Fibroblast of skin of right quadriceps (primary cell): ENCODE measurements at places on chromosomes 1 and 21.
A peak's percentile ranks its signal among the peaks of the same experiment; 100 is the strongest.

DNA sequence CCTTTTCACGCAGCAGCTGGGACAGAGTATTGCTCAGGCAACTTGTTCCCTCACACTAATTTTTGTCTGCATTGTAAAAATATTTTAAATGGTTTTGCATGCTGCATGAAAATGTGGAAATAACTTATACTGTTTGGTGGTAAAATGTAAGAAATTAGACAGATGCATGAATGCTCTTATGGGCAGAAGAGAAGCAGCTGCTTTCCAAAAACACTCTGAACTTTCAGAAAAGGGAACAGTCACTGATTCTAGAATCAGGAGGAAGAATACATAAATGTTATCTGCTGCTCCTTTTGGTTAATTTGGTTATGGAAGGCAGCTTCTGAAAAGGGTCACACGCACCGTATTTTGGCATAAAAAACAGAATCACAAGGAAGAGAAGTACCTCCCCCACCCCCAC, 87.0 kb upstream of the RUNX1 start:
- DNase-seq, result no peak

- DNase-seq, result no peak
Observed at GRCh38 chr1:82268826-82269225, 468.1 kb downstream of the ADGRL2 start.

GRCh38 chr1:43879996-43880395, 53.6 kb upstream of the ARTN start:
- no peak for DNase-seq

GRCh38 chr1:21244986-21245687, 45.1 kb downstream of the ECE1 start:
- DNase-seq, result no peak

DNA sequence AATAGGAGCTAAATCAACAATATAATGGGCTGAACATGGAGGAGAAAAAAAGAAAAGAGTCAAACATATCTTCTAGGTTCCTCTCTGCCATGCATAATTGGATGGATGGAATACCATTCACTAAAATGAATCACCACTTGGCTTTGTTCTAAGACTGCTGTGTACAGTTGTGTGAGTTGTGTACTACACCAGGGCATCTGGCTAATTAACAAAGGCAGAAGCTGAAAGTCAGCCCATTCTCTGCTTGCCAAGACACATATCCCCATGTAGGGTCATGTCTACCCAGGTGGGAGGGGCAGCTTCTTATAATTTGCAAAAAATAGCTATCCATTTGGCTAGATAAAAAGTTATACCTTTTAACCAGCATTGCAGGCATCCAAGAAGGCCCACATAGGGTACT, 21.0 kb downstream of the JUN start:
- peak; percentile 48 for DNase-seq

GRCh38 chr1:87044840-87045239, 130.4 kb downstream of the HS2ST1 start:
- DNase-seq, result no peak

DNA sequence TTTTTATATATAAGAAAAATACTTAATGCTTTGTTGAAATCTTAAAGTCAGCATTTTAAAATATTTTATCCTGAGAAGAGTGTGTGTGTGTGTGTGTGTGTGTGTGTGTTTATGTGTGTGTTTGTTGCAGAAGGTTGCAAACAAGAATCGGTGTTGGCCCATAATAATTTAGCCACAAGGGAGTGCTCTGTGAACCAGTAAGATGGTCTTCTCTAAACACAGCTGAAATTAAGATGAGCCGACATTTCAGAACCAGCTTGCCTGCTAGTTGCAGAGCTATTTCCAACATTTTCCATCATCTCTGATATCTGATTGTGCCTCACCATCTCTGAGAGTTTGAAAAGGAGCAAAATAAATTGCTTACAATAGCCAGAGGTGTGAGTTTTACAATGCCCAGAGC, 158.8 kb upstream of the SGIP1 start:
- no peak for DNase-seq

DNA sequence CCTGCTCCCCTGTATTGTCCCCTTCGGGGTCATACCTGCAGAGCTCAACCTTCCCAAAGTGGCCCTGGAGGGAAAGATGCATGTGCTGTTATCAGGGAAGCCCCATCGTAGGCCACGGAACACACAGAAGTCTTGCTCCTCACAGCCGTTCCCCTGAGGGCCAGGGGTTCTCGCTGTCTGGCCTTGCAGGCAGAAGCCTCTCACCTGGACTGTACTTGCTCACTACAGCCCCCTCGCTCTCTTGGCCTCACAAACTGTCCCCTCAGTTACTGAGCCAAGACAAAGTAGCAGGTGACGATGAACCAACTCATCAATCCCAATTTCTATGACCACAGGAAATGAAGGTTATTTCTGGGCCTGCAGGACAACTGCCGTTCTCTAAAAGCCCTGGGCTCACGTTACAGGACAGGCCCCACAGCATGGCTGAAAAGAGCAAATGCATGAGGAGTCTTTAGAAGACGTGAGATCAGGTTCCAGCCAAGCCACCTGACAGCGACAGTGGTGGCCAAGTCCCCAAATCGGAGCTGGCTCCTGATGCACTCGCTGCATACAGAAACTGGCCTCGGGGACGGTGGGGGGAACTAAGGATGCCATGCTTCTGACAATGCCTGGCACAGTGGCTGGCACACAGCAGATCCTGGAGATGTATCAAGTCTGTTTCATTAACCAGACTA, 95.0 kb downstream of the RAVER2 start:
- no peak for DNase-seq

GRCh38 chr21:27047658-27048314, 80.9 kb upstream of the ADAMTS5 start:
- peak; percentile 85 for DNase-seq

- no peak for DNase-seq
Observed at GRCh38 chr1:209662879-209663327, 10.7 kb upstream of the LAMB3 start.

DNA sequence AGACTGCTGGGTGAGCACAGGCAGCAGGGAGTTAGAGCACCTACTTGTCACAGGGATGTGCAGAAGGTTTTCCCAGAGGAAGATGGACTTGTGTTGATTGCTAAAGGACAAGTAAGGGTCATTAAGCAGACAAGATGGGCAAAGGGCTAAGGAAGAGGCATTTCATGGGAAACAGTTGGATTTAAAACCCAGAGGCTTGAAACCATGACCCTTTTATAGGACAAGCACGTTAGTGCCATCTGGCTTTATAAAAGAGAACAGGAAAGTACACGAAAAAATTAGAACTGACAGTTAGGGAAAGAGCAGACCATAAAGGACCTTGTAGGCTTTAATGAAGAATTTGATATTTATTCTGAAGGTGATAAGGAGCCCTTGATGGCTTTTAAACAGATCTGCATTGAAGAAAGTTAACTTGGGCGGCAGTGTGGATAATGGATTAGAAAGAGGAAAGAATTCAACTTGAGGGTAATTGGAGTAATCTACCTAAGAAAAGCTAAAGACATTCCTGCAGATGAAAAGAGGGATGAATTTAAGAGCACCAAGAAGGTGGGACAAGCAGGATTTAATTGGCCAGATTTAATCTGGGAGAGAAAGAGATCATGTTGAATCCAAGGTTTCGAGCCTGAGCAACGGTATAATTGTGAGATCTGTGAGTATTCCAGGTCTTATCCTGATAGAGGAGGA, 68.6 kb downstream of the ZC3H11B start:
- DNase-seq, result no peak

DNA sequence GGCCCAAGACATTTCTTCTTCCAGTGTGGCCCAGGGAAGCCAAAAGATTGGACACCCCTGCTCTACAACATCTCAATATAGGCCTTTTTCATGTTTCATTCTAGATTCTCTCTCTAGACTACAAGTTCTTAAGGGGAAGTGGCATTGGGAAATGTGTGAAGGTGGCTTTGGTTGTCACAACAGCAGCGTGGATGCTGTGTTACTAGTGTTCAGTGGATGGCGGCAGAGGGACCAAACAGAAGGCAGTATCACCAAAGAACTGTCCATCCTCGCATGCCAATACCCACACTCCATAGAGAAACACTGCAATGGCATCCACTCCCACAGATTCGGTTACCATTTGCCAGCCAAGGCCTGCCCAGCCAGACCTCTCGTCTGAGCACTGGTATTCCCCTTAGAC, 24.3 kb upstream of the IFNAR2 start:
- no peak for DNase-seq

- no peak for DNase-seq
Observed at GRCh38 chr1:96002201-96002600, 719.4 kb upstream of the PTBP2 start.

- no peak for DNase-seq
Observed at GRCh38 chr1:14010476-14010875, 310.5 kb downstream of the PRDM2 start.

DNA sequence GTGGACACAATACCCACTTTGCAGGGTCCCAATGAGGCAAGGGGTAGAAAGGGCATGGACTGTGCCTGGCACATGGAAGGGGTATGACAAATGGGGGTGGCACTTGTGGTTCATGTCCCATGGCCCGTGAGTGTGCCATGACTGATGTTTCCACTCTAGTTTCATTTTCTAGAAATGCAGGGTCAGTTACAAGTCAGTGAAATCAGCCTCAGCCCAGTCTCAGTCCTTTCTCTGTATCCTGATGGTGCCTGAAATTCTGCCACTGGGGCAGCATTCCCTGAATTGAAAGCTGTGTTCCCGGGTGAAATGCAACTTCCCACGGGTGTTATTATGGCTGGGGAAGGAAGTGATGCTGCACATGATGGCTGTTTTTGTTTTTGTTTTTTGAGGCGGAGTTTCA, 110.8 kb upstream of the ZBTB40 start:
- DNase-seq, result no peak

DNA sequence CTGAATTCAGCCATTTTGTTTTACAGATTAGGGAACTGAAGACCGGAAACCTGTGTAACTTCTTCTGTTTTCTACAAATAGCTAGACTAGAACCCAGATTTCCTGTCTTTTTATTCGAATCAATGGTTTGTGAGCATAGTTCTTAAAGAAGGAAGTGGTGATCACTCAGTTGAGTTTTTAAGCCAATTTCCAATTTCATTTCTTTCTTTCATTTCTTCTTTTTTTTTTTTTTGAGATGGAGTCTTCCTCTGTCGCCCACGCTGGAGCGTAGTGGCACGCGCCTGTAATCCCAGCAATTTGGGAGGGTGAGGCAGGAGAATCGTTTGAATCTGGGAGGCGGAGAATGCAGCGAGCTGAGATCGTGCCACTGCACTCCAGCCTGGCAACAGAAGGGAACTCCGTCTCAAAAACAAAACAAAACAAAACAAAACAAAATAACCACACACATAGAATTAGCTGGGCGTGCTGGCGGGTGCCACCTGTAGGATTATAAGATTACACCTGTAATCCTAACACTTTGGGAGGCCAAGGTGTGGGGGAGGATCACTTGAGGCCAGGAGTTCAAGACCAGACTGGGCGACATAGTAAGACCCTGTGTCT, 3.0 kb upstream of the MDM4 start:
- no peak for DNase-seq

DNA sequence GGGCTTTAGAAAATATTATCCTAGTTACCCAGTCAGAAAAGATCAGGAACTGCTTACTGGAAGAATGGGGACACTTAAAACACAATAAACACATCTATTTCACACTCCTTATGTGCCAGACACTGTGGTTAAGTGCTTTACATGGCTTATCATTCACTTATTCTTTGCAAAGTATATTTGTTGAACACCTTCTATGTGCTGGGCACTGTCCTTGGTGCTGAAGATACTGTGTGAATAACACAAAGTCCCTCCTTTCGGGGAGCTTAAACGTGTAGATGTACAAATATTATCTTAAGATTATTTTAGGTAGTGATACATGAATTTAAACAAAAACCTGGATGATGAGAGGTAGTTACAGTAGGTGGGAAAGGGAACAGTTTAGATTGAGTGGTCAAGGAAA, 169.3 kb downstream of the ST6GALNAC5 start:
- DNase-seq, result peak; percentile 60

GRCh38 chr1:202184750-202185460, 8.7 kb upstream of the LGR6 start:
- peak; percentile 82 for DNase-seq

GRCh38 chr1:11530731-11531311, 51.9 kb downstream of the DISP3 start:
- DNase-seq, result no peak

GRCh38 chr1:236297161-236297560, 15.4 kb upstream of the ERO1B start:
- DNase-seq, result no peak
